Right hindlimb (tissue), 1 donor: ENCODE measurements at places on chromosomes 12 and 14.

DNA sequence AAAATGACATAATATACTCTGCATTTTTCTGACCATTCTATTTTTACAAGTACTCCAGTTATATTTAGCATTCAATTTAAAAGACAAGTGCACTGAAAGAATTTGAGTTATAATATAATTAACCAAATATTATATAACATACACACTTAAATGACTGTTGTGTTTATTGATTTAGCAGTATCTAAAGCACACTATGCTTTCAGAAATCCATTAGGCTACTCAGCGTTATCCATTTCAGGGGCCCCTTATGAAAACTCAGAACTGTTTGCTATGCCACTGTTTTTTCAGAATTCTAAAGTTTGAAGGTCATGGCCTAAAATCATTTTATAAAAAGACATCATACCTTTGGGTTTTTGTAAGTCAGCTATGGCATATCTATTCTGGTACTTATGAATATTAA lies 57.1 kb downstream of the HECTD4 start:
- no peak for DNase-seq

- DNase-seq, result no peak
Observed at GRCh38 chr12:119096429-119097202, 82.1 kb upstream of the HSPB8 start.

DNA sequence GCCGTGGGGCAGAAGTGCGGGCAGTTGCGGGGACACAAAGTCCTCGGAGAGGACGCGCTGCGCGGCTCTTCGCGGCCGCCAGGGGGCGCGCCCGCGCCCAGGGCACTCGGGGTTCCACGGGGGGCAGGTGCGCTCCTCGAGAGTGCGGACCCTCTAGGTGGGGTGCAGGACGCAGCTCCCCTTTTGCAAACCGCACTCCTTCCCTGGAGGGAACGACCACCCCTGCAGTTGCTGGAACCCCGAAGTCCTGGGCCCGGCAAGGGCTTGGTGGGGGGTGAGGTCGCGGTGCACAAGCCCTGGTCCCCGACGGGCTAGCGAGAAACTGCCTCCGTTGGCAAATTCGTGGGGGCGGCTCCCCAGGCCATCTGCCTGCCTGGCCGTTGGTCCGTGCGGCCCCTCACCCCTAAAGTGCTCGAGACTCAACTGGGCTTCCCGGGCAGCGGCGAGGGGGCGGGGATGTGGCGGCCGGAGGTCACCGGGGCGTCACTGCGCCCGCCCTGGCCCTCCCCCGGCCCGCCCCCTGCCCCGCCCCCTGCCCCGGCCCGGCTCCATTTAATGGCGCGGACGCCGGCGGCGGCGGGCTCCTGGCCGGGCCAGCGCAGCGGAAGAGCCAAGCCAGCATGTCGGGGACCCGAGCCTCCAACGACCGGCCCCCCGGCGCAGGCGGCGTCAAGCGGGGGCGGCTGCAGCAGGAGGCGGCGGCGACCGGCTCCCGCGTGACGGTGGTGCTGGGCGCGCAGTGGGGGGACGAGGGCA lies at the start of gene ADSS1:
TSS of gene ADSS1 (plus strand) at position 579 of the 756 bp plus-strand sequence. CDS start at position 621, 42 bp downstream.
- peak; percentile 79 for DNase-seq

DNA sequence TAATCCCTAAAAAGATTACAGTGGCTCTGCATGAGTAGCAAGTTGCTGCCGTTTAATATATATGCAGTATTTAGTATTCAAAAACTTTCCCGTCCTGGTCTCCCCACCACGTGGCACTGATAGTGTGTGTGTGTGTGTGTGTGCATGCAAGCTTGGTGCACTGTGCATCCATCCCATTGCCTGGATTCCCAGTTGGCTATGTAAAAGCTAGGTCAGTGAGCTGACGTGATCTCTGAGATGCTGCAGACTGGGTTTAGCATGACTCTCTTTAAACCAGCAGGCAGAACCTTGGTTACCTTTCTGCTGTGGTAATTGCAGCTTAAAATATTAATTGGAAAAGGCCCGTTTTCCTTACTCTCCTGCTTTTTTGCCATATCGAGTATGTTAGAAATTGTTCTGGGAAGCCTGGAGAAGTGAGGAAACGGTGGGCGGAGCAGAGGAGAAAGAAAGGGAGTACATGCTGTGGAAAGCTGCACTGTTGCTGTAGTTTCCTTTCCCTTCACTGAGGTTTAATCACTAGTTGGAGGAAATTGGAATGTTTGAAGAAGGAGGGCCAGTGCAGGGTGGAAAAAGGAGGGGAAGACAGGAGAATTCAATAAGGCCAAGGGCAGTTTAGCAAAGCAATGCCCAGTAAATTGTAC lies 4.0 kb upstream of the CNTN1 start:
- DNase-seq, result no peak

DNA sequence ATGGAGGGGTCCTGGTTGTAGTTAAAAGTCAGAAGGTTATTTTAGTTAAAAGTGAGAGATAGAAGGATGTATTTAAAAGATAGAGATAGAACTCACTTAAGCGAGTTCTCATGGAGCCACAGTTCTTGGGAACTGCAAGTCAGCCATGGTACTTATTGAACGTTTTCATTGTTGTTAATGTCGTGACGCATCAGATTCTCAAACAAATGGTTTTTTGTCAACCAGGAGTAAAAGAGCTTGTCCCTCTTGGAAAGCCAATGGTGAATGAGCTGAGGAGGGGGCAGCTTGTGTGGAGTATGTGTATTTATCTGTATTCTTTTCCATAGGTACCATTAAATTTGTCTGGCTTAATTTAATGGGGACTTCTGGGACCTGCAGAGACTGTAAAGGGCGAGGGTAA lies 68.6 kb downstream of the FIGNL2 start:
- no peak for DNase-seq

- no peak for DNase-seq
Observed at GRCh38 chr14:105059035-105059924, 6.0 kb downstream of the GPR132 start.

- DNase-seq, result no peak
Observed at GRCh38 chr14:104551851-104552737, 27.5 kb upstream of the C14orf180 start.

DNA sequence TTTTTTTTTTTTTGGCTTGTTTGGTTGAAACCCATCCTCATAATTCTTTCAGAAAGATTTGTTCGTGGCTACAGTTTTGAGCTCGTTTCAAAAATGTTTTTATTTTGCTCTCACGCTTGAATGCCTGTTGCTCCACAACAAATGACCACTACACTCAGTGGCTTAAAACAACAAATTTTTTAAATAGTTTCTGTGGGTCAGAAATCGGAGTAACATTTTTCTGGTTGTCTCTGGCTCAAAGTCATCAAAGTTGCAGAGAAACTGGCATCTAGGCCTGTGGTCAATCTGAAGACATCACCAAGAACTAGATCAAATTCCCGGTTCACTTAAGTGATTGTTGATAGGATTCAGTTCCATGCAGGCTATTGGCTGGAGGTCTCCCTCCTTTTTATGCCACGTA lies 560.0 kb downstream of the SNAPC1 start:
- no peak for DNase-seq

GRCh38 chr12:77489331-77489970 lies 341.2 kb upstream of the NAV3 start:
- peak; percentile 44 for DNase-seq

GRCh38 chr12:14756334-14757143 lies 46.7 kb downstream of the WBP11 start:
- DNase-seq, result peak; percentile 19

GRCh38 chr14:53306911-53307310 lies 153.8 kb upstream of the DDHD1 start:
- DNase-seq, result peak; percentile 34

GRCh38 chr12:12081836-12082497 lies 11.2 kb downstream of the BCL2L14 start:
- no peak for DNase-seq

GRCh38 chr14:58119381-58119780 lies 32.6 kb downstream of the ARMH4 start:
- no peak for DNase-seq
